Calu3 (cell line): ENCODE measurements at places on chromosomes 13 and 19. TPM values are rescaled to one million over a fixed set of nuclear protein-coding genes. Genes with fewer than 3 reads are reported as not detected.

GRCh38 chr13:90533866-90534265 lies 813.6 kb upstream of the MIR17HG start:
- H3K4me1 ChIP-seq = no peaks in the 10 kb centered on the region
- DNase-seq = no peak
- H3K36me3 ChIP-seq = no peaks in the 10 kb centered on the region
- no peak overlapping the region for H3K27ac ChIP-seq

DNA sequence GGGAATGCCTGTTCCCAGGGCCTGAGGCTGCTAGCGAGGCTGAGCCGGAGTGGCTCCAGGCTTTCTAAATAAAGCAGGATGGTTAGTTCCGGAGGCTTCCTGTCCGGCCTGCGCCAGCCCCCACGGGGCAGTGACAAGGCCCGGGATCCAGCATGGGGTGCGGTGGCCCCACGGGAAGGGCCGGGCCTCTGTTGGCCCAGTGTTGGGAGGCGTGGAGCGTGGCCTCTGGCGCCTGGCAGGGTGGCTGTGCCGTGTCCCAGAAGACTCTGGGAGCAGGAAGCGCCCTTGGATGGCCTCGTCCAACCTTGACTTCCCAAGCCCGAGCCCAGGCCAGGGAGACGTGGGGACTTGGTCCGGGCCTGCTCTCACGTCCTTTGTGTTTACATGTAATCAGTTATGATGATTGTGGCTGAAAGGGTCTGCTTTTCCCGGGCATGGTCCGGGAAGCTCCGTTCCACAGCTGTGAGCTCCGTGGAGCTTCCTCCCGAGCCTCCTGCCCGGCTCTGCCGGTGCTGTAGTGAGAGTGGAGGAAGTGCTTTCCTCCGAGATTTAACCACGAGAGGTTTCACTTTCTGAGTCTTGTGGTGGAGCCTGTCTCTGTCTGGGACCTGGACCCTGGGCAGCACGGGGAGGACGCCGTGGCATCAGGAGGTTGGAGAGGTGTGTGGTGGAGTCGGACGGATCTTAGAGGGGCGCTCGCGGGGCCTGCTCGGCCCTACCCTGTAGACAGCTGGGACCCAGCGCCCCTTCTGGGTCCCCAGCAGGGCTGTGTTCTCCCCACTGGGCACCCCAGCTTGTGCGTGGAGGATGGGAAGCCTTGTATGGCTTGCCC lies 4.6 kb downstream of the GNA11 start:
- H3K27me3 ChIP-seq = no peaks in the 10 kb centered on the region
- no peak overlapping the region for H3K4me3 ChIP-seq
- DNase-seq = no peak
- no peak overlapping the region for H3K27ac ChIP-seq

DNA sequence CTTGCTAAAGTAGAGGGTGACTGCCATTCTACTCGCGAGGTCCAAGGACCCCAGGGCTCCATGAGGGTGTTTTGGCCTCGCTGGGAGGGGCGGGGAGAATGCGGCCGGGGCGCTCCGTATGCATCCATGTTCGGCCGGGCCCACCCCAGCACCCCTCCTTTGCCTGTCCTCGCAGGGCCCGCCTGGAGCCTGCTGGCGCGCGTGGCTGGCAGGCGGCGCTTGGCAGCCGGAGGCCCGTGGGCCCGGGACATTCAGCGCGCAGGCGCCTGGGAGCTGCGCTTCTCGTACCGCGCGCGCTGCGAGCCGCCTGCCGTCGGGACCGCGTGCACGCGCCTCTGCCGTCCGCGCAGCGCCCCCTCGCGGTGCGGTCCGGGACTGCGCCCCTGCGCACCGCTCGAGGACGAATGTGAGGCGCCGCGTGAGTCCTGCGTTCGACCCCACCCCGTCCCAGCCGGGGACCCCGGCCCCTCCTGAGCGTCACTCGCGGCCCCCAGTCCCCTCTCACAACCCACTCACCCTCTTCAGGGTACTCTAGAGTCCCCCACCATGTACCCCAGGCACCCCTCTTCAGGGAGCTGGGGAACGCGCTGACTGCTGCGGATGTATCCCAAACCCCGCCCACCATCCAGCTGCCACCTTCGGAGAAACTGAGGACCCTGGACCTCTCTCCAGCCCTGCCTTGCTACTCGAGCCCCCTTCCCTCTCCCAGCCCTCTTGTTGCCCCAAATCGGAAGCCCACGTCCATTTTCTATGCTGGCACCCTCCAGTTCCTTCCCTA lies 4.1 kb downstream of the DLL3 start:
- H3K36me3 ChIP-seq = peaks cover 5% of the 10 kb centered on the region
- no peak overlapping the region for H3K4me3 ChIP-seq
- peak; percentile 65 for DNase-seq
- H3K27ac ChIP-seq = no peak overlapping the region
- H3K27me3 ChIP-seq = peaks cover 91% of the 10 kb centered on the region

GRCh38 chr13:51786425-51787265 lies 17.3 kb downstream of the DHRS12 start:
- no peak overlapping the region for H3K27ac ChIP-seq
- no peaks in the 10 kb centered on the region for H3K36me3 ChIP-seq
- no peaks in the 10 kb centered on the region for H3K27me3 ChIP-seq
- no peak for DNase-seq
- peaks cover 5% of the 10 kb centered on the region for H3K4me1 ChIP-seq

- peaks cover 22% of the 10 kb centered on the region for H3K4me1 ChIP-seq
- H3K27me3 ChIP-seq = peaks cover 64% of the 10 kb centered on the region
- no peak overlapping the region for H3K27ac ChIP-seq
- no peak for DNase-seq
Observed at GRCh38 chr19:39497701-39497995, 1.1 kb upstream of the DLL3 start.

GRCh38 chr13:36918246-36919131 lies 1.5 kb downstream of the SMAD9 start:
- DNase-seq = no peak
- no peaks in the 10 kb centered on the region for H3K4me1 ChIP-seq
- H3K27me3 ChIP-seq = no peaks in the 10 kb centered on the region
- H3K27ac ChIP-seq = no peak overlapping the region
- peaks cover 11% of the 10 kb centered on the region for H3K36me3 ChIP-seq

DNA sequence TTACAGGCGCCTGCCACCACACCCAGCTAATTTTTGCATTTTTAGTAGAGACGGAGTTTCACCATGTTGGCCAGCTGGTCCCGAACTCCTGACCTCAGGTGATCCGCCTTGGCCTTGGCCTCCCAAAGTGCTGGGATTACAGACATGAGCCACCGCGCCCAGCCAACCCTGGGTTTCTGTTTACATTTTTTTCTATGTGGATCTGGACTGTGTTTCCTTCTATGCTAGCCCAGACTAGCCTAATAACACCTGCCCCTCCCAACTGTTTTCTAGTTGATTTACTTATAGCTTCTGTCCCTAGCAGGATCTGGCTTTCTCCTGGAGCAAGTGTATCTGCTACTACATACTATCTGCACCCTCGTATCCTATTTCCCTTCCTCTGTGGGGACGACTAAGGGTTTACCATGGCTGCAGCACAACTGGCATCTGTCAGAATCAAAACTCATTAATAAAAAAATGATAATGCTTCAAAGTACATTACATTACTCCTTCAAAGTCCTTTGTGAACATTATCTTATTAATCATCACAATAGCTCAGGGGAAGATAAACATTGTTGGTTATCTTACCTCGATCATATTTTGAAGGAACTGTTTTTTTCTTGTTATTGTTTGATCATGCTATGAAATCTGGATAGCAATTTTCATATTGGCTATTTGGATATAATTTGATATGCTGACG lies 228.3 kb downstream of the KLF5 start:
- no peak overlapping the region for H3K27ac ChIP-seq
- H3K36me3 ChIP-seq = no peaks in the 10 kb centered on the region
- no peak overlapping the region for H3K4me3 ChIP-seq
- DNase-seq = no peak

DNA sequence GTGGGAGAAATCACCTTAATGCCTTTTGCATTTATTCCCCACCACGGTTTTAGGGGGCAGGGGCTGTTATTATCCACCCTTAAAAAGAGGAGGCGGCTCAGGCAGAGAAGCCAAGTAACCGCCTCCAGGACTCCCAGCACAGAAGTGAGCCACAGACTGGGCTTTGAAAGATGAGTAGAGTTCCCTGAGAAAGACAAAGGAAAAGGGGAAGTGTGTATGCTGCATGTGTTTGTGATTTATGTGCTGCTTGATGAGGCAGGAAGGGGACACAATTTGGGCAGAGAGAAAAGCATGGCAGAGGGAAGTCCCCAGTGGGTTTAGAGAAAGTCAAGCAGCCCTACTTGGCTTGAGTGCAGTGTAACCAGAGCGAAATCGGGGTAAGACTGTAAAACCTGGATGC lies 85.0 kb downstream of the DOCK9 start:
- no peak overlapping the region for H3K4me3 ChIP-seq
- H3K27me3 ChIP-seq = no peaks in the 10 kb centered on the region
- no peaks in the 10 kb centered on the region for H3K4me1 ChIP-seq

- no peaks in the 10 kb centered on the region for H3K36me3 ChIP-seq
- H3K27me3 ChIP-seq = no peaks in the 10 kb centered on the region
- H3K27ac ChIP-seq = no peak overlapping the region
- H3K4me1 ChIP-seq = peaks cover 12% of the 10 kb centered on the region
- no peak for DNase-seq
- peak overlapping the region; percentile 28 for H3K4me3 ChIP-seq
Observed at GRCh38 chr13:43268632-43269031, 245.2 kb downstream of the DNAJC15 start.

- H3K27ac ChIP-seq = no peak overlapping the region
- H3K27me3 ChIP-seq = no peaks in the 10 kb centered on the region
- H3K4me3 ChIP-seq = no peak overlapping the region
- no peak for DNase-seq
- no peaks in the 10 kb centered on the region for H3K4me1 ChIP-seq
- H3K36me3 ChIP-seq = no peaks in the 10 kb centered on the region
Observed at GRCh38 chr13:71727662-71728061, 139.3 kb downstream of the DACH1 start.

- H3K36me3 ChIP-seq = no peaks in the 10 kb centered on the region
- H3K4me3 ChIP-seq = no peak overlapping the region
- H3K27ac ChIP-seq = no peak overlapping the region
- H3K27me3 ChIP-seq = peaks cover under 1% of the 10 kb centered on the region
Observed at GRCh38 chr13:31094331-31095015, 67.2 kb downstream of the HSPH1 start.

GRCh38 chr19:1449467-1450442 lies at the start of gene APC2:
APC2 (plus strand) TSS chr19:1450121; CDS start chr19:1453002, 2,881 bp downstream.
- no peaks in the 10 kb centered on the region for H3K4me1 ChIP-seq
- no peak for DNase-seq
- peaks cover 80% of the 10 kb centered on the region for H3K27me3 ChIP-seq
- H3K27ac ChIP-seq = no peak within 1 kb of the TSS

The PLK5 gene
- not detected in 2 replicates for total RNA-seq

The CEACAM6 gene
- 44.5 and 98.9 TPM in 2 replicates for total RNA-seq

The SACS gene
- total RNA-seq = 11.6 and 11.7 TPM in 2 replicates

The ZNF491 gene
- total RNA-seq = 0.24 and 0.92 TPM in 2 replicates

The ZNF835 gene
- total RNA-seq = not detected in 2 replicates

The NCR1 gene
- total RNA-seq = not detected in 2 replicates

The RFPL4AL1 gene
- not detected in 2 replicates for total RNA-seq

The OR10H1 gene
- 4.4 and 4.9 TPM in 2 replicates for total RNA-seq

The ZNF132 gene
- total RNA-seq = not detected in 2 replicates

The CGB8 gene
- total RNA-seq = 0.54 and 0.56 TPM in 2 replicates

The ZNF665 gene
- total RNA-seq = not detected in 2 replicates
